ENCODE measurements at places on chromosomes 1 and 21. TPM values are rescaled to one million over a fixed set of nuclear protein-coding genes. Genes with fewer than 3 reads are reported as not detected.

CYP2J2 gene
- not detected for polyA plus RNA-seq

MYBPH gene
- polyA plus RNA-seq: 0.34 TPM

LCE1E gene
- polyA plus RNA-seq: not detected

ADSS2 gene
- polyA plus RNA-seq: 38.8 TPM

CTH gene
- polyA plus RNA-seq: 28.9 TPM

Data from GM23248 (cell line).